ENCODE measurements at places on chromosomes 13 and 19.
A peak's percentile ranks its signal among the peaks of the same experiment; 100 is the strongest.

DNA sequence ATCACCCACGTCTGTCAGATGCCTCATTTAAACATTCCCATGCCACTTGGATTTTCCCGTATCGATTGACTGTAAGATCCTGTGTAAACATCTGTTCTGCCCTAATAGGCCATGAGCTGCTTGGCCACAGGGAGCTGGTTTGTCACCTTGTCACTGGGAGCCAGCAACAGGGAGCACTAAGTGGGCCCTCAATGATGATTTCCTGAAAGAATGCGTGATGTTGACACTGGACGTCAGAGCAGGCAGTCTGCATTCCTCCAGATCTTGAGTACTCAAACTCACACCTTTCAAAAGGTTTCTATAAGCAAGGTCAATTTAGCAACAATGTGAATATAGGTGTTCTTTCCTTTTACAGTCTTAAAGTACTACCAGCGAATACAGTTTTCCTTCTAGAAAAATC lies 78.8 kb downstream of the TUBGCP3 start:
- DNase-seq, result no peak

GRCh38 chr13:53254500-53254899 lies 225.9 kb downstream of the OLFM4 start:
- no peak for DNase-seq

GRCh38 chr13:31322026-31322425 lies 122.3 kb downstream of the B3GLCT start:
- DNase-seq, result peak; percentile 71

- no peak for DNase-seq
Observed at GRCh38 chr19:18045307-18046050, 37.5 kb downstream of the ARRDC2 start.

GRCh38 chr19:51158474-51159129 lies 16.5 kb downstream of the SIGLEC7 start:
- DNase-seq, result peak; percentile 12

- peak; percentile 53 for DNase-seq
Observed at GRCh38 chr19:53945441-53945840, 17.3 kb upstream of the CACNG8 start.

DNA sequence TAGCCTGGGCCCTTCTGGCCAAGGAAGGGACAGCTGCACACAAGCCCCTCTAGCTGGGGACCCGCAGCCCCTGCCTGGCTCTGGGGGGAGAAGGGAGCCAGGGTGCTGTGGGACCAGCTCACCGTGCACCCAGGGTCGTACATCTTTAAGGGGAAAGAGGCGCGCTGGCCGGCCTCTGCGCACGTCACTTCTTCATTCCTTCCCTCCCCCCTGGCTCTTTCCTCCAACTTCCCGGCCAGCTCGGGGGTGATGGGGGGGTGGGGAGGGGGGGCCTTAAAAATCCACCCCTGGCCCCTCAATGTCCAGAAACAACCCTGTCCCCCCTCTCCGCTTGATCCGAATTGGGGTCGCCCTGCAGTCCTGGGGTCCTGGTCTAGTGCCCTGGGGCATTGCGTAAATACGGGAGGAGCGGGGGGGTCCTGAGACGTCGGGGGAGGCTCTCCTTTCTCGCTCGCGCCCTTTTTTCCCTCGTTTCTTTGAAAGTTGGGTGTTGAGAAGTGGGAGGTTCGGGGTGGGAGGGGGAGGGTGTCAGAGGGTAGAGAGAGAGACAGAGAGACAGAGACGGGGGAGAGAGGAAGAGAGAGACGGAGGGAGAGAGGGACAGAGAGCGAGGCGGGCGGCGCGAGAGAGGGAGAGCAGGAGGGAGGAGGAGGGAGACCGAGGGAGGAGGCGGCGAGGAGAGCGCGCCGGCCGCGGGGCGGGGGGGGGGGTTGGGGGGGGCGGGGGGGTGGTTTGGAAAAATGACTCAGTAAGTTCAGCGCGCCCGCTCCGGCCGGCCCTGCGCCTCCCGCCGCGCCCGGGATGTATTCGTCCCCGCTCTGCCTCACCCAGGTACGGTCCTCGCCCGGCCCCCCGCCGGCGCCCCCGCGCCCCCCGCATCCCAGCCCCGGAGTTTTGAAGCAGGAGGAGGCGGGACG lies at the start of gene NFIC:
TSS of gene NFIC (plus strand) at position 748 of the 917 bp plus-strand sequence. CDS start at position 802, 54 bp downstream.
- peak; percentile 85 for DNase-seq

GRCh38 chr13:113635709-113636108 lies 22.3 kb downstream of the ATP4B start:
- no peak for DNase-seq

GRCh38 chr13:110218581-110219201 lies 88.3 kb downstream of the COL4A1 start:
- DNase-seq, result peak; percentile 80

DNA sequence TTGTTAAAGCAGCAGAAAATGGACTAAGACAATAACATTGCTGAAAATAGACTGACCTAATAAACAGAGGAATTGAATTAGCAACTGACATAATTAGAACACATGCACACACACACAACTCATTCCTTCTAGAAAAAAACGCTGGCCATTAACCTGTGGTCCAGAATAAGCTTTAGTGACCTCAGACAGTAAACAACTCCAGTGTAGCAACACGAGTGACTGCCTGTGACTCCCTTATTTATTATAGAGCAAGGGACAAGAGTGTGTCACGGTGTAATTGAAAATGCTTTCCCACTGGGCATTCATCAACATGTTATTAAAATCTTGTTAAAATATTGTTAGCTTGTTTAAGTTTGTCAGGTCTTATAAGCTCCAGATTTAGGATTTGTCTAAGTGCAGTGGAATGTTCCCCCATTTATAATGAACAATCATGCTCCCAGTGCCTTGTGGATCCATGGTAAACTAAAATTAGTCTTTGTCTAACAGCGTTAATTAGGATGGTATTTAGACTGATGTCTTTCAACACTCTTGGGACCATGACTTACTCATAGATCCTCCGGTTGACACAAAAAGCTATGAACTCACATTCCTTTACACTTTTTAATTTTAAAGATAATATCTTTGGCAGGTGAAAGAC lies 111.7 kb upstream of the IRS2 start:
- peak; percentile 12 for DNase-seq

DNA sequence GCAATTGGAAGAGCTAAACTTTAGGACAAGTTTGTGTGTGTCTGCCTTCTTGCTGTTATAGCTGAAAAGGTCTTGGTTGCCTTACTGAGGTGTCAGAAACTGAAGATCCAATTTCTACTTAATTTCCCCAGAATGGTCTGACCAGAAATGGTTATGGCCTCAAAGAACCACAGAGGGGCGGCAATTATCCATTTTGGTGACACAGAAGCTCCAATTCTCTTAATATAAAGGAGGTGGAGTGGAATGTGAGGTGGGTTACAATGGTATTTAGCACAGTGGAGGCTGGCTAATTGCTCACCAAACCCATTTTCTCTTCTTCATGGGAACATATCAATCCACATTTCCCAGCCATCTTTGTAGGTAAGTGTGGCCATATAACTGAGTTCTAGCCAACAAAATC lies 1157.2 kb downstream of the OLFM4 start:
- DNase-seq, result no peak

DNA sequence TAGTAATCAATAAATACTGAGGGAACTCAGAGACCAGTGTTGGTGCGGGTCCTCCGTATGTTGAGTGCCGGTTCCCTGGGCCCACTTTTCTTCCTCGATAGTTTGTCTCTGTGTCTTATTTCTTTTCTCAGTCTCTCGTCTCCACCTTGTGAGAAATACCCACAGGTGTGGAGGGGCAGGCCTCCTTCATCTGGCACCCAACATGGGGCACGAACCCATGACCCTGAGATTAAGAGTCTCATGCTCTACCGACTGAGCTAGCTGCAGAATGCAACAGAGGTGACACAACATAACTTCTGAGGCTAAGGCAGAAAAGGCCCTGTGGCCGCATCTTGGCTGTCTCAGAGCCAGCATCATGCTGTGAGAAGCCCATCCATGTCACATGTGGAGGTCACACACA lies 5.3 kb upstream of the ZNF613 start:
- DNase-seq, result no peak

DNA sequence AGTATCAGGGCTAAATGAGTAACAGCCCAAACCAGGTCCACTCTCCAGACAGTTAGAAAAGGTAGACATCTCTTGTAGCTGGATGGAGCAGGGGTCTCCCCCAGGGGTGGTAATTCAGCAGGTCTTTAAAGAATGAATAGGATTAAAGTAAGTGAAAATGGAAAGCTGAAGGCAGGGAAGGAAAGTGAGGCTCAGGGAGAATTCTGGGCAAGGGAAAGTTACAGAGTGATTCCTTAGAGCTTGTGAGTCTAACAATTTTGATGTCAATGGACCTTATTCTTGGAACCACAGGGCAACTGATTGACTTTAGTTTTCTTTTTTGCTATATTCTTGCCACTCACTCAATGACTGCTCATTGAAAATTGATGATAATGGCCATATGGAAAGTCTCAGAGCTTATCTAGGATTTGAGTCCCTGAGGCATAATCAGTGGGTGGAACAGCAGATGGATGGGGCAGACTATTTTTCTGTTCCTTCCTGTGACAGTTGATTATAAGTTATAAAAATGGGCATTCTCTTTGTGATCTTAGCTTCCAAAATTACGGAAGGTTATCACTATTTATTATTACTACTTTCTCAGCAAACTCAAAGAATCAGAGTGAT lies 76.9 kb downstream of the LRCH1 start:
- DNase-seq, result no peak

DNA sequence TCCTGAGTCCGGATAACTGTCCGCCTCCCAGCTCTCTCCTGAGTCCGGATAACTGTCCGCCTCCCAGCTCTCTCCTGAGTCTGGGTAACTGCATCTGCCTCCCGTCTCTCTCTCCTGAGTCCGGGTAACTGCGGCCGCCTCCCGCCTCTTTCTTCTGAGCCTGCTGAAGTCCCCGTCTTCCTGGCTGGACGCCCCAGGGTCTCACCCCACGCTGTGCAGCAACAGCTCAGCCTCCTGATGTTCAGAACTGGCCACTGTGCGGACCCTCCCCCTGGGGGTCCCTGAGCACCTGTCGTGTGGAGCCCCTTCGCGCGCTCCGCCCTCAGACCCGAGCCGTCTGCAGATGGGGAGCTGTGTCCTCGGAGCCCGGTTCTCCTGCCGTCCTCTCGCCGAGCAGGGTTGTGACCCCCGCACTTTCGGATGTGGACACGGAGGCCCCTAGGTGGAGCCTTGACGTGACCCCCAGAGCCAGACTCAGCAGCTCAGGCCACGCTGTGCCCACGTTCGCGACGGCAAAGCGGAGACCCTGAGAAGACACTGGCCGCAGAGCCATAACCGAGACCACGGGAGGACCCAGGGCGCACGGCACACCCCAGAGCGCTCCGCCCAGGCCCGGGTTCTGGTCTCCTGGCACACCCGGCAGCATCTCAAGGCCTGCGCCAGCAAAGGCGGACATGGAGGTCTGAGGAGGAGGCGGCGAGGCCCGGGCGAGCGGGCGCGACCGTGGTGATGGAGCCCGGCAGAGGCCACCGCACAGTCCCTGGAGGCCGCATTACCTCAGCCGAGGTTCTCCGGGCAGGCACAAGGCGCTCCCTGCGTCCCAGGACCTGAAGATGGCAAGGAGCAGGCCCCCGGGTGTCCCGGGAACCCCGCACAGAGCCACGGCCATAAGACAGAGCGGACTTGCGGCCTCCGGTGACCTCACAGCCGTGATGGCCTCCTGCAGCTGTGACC lies 15.9 kb downstream of the SBNO2 start:
- DNase-seq, result no peak

DNA sequence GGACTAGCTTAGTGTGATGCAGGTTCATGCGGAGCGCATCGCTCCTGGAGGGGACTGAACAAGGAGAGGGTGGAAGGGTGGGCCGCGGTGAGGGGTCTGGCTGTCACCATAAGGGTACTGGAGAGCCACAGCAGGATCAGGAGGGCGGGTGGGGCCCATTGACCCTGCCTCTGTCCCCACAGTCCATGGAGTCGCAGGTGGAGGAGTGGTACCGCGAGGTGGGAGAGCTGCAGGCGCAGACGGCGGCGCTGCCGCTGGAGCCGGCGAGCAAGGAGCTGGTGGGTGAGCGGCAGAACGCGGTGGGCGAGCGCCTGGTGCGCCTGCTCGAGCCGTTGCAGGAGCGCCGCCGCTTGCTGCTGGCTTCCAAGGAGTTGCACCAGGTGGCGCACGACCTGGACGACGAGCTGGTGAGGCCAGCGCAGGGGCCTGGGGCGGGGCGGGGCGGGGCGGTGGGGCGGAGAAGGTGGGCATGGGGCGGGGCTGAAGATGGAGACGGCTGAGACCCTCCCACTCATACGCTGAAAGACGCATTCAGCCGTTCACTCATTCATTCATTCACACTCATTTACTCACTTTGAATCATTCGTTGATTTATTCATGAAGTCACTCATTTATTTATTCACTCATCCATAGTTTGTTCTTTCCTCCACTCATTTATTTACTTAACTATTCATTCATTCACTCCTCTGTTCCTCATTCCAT lies 27.5 kb upstream of the SHKBP1 start:
- peak; percentile 51 for DNase-seq

DNA sequence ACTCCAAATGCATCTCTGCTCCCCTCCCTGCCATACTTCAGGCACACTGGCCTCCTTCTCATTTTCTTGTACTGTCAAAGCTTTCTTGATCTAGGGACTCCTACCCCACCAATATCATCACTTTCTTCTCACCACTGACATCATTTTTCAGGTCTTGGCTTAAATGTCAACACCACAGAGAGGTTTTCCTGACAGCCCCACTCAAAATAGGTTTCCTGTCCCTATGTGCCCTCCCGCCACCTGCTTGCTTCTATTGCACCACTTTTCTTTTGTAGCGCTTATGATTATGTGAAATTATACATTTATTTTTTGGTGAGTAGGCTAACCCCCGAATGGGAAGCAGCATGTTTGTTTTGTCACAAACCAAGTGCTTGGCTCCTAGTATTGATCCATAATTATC lies 164.6 kb downstream of the NDFIP2 start:
- no peak for DNase-seq

DNA sequence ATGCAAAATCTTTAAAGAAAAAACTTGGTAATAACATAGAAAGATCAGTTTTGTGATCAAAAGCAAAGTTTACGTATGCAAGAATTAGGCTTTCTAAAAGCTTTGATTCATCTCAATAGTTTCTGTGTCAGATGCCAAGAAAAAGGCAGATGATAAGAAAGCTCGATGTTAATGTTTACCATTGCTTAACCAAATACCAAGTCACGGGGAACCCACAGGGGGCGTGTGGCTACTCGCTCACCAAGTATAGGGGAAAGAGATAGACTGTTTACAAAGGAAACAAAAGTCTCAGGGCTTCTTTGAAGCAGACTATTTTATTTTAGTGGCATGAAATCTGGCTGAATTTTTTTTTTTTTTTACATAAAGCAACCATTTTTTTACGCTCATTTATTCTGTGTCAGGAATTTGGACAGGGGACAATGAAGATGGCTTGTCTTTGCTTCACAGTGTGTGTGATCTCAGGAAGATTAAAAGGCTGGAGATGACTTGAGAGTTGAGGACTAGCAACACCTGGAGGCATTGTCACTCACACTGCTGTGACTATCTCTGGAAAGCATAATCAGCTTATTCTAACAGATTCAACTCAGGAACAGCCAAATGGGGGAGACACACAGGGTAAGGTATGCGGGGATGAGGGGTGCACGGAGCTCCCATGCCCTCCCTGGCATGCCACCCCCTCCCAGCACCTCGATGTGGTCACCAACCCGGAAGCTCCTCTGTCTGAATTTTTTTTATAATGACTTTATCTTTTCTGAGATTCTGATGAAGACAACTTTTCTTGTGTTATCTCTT lies 24.9 kb downstream of the RCBTB1 start:
- DNase-seq, result peak; percentile 70

Data from fibroblast of villous mesenchyme (primary cell).